ENCODE measurements at places on chromosomes 7 and 10.

DNA sequence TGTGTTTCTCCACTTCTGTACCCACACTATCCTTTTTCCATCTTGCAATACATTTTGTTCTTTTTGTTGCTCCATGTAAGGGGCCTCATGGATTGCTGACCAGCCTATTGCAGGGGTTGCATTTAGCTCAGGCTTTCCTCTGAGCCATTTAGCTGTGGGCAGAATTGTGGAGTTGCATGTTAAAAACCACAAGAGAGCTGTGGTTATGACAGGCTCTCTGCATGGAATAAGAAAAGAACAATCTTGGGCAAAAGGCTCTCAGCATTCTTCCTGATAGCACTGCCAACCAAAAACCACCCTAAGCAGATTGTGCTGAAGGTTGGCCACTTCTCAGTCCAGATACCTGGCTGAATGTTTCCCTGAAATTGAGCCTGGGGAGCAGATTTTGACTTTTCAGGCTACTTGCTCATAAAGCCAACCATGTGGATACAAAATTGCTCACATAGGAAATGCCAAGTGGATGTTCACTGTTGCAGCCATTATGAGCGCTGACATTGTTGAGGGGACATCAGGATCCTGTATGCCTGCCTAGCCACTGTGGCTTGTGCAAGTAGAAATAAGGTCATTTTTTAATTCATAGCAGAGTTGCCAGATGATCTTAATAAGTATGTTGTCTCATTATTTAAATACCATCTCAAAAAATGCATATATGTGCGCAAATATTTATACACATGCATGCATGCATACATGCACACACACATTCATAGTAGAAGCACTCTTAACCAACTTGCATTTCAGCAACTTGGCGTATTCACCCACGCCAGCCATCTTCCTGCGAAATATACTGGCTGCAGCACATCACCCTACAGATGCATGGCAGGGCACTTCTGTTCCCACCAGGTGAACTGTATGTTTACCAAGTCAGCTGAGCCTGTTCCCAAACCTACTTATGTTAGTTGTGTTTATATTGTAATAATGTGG lies 695.4 kb downstream of the LRMDA start:
- H3K4me3 ChIP-seq = no peak overlapping the region
- no peaks in the 10 kb centered on the region for H3K4me1 ChIP-seq
- H3K27me3 ChIP-seq = no peaks in the 10 kb centered on the region
- no peak overlapping the region for H3K27ac ChIP-seq
- H3K36me3 ChIP-seq = no peaks in the 10 kb centered on the region

- DNase-seq = no peak
- peaks cover 1% of the 10 kb centered on the region for H3K4me1 ChIP-seq
- no peaks in the 10 kb centered on the region for H3K36me3 ChIP-seq
- H3K27ac ChIP-seq = no peak overlapping the region
- no peaks in the 10 kb centered on the region for H3K27me3 ChIP-seq
- no peak overlapping the region for H3K4me3 ChIP-seq
Observed at GRCh38 chr10:97708167-97708566, 5.4 kb upstream of the MARVELD1 start.

- H3K36me3 ChIP-seq = no peaks in the 10 kb centered on the region
- DNase-seq = no peak
- no peak overlapping the region for H3K27ac ChIP-seq
- H3K4me1 ChIP-seq = no peaks in the 10 kb centered on the region
- no peak overlapping the region for H3K4me3 ChIP-seq
Observed at GRCh38 chr7:137847568-137848050, 835 bp upstream of the DGKI start.

- no peak overlapping the region for H3K27ac ChIP-seq
- peaks cover 5% of the 10 kb centered on the region for H3K4me1 ChIP-seq
- no peak overlapping the region for H3K4me3 ChIP-seq
- H3K36me3 ChIP-seq = no peaks in the 10 kb centered on the region
- H3K27me3 ChIP-seq = no peaks in the 10 kb centered on the region
Observed at GRCh38 chr10:13722747-13723653, 136.2 kb downstream of the PRPF18 start.

DNA sequence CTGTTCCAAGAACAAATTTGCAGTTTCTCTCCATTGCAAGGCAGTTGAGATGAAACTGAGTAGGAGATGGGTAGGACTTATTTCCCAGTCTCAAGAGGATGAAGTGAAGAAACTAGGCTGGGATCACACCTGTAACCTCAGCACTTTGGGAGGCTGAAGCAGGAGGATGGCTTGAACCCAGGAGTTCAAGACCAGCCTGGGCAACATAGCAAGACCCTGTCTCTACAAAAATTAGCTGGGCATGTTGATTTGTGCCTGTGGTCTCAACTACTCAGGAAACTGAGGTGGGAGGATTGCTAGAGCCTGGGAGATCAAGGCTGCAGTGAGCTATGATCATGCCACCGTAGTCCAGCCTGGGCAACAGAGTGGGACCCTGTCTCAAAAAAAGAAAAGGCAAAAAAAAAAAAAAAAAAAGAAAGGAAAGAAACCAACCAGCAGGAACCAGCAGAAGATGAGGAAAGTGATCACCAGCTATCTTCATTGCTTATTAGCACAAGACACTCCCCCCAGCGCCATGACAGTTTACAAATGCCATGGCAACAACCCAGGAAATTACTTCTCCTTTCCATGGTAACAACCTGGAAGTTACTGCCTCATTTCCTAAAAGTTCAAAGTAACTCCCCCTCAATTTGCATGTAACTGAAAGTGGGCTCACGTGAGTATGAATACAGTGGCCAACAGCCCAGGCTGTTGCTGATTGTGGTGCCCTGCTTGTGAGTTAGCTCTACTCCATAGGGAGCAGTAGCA lies 18.3 kb upstream of the ST8SIA6 start:
- no peaks in the 10 kb centered on the region for H3K36me3 ChIP-seq
- no peak overlapping the region for H3K4me3 ChIP-seq

DNA sequence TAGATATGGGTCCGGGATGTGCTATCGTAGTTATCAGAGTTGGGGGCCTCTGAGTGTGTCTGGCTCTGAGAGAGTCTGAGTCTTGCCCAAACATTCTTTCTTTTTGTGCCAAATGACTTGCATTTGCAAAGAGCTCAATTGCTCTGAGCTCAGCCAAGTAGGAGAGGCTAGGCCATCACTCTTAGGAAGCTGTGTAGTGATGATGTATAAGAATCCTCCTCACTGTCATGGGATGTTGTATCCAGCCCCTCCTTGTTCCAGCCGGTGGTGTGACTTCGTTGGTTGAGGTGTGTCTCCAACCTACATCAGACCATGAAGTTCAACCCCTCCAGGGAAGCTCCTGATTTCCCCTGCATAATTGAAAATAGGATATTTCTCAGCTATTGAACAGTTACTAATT lies 97.5 kb upstream of the NPS start:
- H3K27ac ChIP-seq = no peak overlapping the region
- no peak overlapping the region for H3K4me3 ChIP-seq
- DNase-seq = no peak
- no peaks in the 10 kb centered on the region for H3K36me3 ChIP-seq
- H3K27me3 ChIP-seq = no peaks in the 10 kb centered on the region

DNA sequence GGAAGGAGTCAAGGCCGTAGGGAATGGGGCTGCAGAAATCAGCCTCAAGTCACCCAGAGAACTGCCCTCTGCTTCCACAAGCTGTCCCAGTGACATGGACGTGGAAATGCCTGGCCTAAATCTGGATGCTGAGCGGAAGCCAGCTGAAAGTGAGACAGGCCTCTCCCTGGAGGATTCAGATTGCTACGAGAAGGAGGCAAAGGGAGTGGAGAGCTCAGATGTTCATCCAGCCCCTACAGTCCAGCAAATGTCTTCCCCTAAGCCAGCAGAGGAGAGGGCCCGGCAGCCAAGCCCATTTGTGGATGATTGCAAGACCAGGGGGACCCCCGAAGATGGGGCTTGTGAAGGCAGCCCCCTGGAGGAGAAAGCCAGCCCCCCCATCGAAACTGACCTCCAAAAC lies 50.2 kb upstream of the PDCD4 start:
- H3K4me1 ChIP-seq = no peaks in the 10 kb centered on the region
- H3K27ac ChIP-seq = no peak overlapping the region

- peak overlapping the region; percentile 46 for H3K27ac ChIP-seq
- H3K4me3 ChIP-seq = no peak overlapping the region
- peaks cover 44% of the 10 kb centered on the region for H3K36me3 ChIP-seq
- no peak for DNase-seq
- H3K27me3 ChIP-seq = no peaks in the 10 kb centered on the region
Observed at GRCh38 chr7:64558781-64559180, 4.1 kb downstream of the ZNF680 start.

DNA sequence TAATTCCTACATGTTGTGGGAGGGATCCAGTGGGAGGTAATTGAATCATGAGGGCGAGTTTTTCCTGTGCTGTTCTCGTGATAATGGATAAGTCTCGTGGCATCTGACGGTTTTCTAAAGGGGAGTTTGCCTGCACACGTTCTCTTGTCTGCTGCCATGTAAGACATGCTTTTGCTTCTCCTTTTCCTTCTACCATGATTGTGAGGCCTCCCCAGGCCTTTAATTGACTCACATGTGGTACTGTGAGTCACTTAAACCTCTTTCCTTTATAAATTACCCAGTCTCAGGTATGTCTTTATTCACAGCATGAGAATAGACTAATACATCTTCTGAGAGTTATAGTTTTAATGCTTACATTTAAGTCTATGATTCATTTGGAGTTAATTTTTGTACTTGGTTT lies 22.6 kb upstream of the CPN1 start:
- no peaks in the 10 kb centered on the region for H3K36me3 ChIP-seq
- no peak overlapping the region for H3K27ac ChIP-seq
- no peak for DNase-seq
- no peak overlapping the region for H3K4me3 ChIP-seq
- no peaks in the 10 kb centered on the region for H3K27me3 ChIP-seq
- peaks cover 7% of the 10 kb centered on the region for H3K4me1 ChIP-seq

DNA sequence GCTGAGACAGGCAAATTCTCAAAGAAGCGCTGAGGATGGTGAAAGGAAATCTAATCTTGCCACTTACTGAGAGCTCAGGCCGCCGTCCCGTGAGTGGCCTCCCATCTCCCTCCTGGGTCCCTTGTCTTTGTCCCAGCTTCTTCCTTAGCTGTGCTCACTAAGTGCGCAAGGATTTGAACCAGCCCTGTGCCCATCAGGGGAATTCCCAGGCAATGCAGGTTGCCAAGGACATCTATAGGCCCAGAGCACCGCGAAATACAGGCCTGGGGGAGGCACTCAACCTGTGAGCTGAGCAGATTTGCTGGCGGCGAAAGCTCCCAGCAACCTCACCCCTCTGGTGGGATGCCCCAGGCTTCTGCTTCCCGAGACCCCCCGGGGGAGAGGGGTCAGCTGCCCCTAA lies 64.8 kb downstream of the OAT start:
- H3K4me1 ChIP-seq = peaks cover 7% of the 10 kb centered on the region
- no peaks in the 10 kb centered on the region for H3K27me3 ChIP-seq
- no peak overlapping the region for H3K27ac ChIP-seq

- no peaks in the 10 kb centered on the region for H3K4me1 ChIP-seq
- no peaks in the 10 kb centered on the region for H3K36me3 ChIP-seq
- peak overlapping the region; percentile 29 for H3K4me3 ChIP-seq
- H3K27ac ChIP-seq = no peak overlapping the region
- no peaks in the 10 kb centered on the region for H3K27me3 ChIP-seq
Observed at GRCh38 chr7:7424151-7424873, 111.4 kb downstream of the COL28A1 start.

- no peaks in the 10 kb centered on the region for H3K4me1 ChIP-seq
- H3K36me3 ChIP-seq = no peaks in the 10 kb centered on the region
- H3K4me3 ChIP-seq = no peak within 1 kb of the TSS
- H3K27me3 ChIP-seq = peaks cover 57% of the 10 kb centered on the region
- no peak within 1 kb of the TSS for H3K27ac ChIP-seq
- no peak for DNase-seq
Observed at GRCh38 chr7:31051598-31052486, at the start of gene ADCYAP1R1. Gene ADCYAP1R1 (plus strand): TSS chr7:31052308. CDS start chr7:31063265, 10,957 bp downstream.

DNA sequence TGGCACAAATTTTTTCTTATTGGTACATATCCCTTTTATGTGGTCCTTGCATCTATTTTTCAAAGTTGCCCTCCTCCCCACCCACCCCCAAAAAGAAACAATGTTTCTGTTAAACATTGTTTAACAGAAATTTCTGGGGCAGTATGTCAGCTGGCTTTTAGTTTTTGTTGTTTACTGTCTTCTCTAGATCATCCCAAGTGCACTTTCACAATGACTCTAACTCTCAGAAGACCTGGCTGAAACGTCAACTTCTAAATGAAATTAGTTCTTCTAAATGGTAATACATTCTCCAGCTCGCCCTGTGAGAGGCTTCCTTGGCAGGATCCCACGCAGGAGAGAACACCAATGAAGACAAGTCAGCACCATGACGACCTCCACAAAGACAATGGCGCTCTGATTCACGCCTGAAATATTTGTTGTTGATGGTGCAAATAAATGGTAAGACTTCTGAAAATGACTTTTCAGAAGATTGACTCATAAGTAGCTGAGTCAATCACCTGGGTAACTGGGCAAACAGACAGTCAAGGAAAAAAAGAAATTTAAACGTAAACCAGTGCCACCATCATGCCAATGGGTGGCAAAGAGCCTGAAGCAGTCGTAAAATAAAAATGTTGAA lies 293.7 kb downstream of the FZD1 start:
- H3K27me3 ChIP-seq = no peaks in the 10 kb centered on the region
- H3K27ac ChIP-seq = peak overlapping the region; percentile 94
- no peak overlapping the region for H3K4me3 ChIP-seq
- DNase-seq = peak; percentile 92
- H3K36me3 ChIP-seq = no peaks in the 10 kb centered on the region

GRCh38 chr7:3552499-3552898 lies 251.4 kb downstream of the SDK1 start:
- no peaks in the 10 kb centered on the region for H3K27me3 ChIP-seq
- H3K27ac ChIP-seq = no peak overlapping the region
- H3K4me1 ChIP-seq = no peaks in the 10 kb centered on the region
- H3K4me3 ChIP-seq = no peak overlapping the region
- H3K36me3 ChIP-seq = no peaks in the 10 kb centered on the region

GRCh38 chr7:25520516-25520915 lies 292.2 kb upstream of the NPVF start:
- H3K36me3 ChIP-seq = no peaks in the 10 kb centered on the region
- H3K27me3 ChIP-seq = peaks cover 14% of the 10 kb centered on the region
- DNase-seq = no peak
- H3K27ac ChIP-seq = no peak overlapping the region
- no peaks in the 10 kb centered on the region for H3K4me1 ChIP-seq
- no peak overlapping the region for H3K4me3 ChIP-seq

- no peaks in the 10 kb centered on the region for H3K36me3 ChIP-seq
- no peak overlapping the region for H3K4me3 ChIP-seq
- H3K27me3 ChIP-seq = no peaks in the 10 kb centered on the region
- no peak overlapping the region for H3K27ac ChIP-seq
Observed at GRCh38 chr10:82847242-82847641, 972.2 kb downstream of the NRG3 start.
